COR-L47 (cell line): ENCODE measurements at places on chromosomes 12 and 14.
A peak's percentile ranks its signal among the peaks of the same experiment; 100 is the strongest.

DNA sequence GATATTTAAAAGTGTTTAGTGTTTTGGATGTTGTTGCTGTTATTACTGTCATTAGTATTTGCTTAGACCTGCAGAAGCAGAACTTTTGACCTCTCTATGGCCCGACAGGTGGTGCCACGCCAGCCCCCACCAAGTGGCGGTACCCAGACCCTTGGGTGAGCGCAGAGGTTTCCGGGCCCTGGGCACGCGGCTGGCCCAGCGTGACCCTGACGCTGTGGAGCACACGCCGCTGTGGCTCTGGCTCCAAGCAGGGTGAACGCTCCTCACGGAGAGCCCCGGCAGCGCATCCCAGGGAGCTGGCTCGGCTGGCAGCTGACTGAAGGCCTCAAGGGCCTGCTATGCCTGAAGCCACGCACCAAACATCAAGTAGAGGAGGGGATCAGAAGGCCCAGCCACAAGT, 22.6 kb downstream of the SLC25A47 start:
- DNase-seq, result no peak

- DNase-seq, result no peak
Measured at GRCh38 chr12:39393890-39394289, 49.0 kb downstream of the KIF21A start.

GRCh38 chr12:77167801-77168200, 102.4 kb upstream of the E2F7 start:
- DNase-seq, result no peak

GRCh38 chr12:124625867-124626675, 58.7 kb upstream of the NCOR2 start:
- no peak for DNase-seq

DNA sequence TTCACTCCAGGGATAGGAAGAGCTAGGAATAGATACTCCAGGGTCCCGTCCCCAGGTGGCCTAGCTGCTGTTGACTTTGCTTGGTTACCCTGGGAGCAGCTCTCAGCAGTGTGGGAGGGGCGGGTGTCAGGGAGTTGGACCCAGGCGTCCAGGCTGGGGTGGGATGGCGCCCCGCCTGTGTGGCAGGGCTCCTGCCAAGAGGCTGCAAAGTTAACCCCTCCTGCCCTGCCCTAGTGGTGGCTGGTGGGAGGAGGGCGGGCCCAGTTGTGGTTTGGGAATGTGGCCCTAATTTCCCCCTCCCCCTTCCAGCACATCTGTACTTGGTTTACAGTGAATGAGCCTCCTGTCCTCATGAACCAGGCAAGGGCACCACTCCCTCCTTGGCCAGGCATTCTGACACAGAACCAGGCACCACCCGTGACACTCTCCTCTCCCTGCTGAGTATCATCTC, 1.7 kb upstream of the RARG start:
- DNase-seq, result no peak

DNA sequence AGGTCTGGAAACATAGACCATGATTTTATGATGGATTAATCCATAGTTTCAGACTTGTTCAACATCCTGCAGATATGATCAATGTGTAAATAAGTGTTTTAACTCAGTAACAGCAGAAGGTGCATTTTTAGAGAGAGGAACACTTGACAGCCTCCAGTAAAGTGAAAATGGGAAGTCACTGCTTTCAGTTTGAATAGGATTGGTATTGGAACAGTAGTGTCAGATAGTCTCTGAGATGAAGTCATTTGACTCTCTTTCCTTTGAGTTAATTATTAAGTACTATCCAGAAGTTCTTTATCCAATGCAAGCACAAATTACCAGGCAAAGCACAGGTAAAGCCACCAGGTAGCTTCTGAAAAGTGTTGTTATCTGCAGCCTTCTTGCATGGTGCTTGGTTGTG, 14.5 kb upstream of the NAV3 start:
- no peak for DNase-seq

- DNase-seq, result no peak
Measured at GRCh38 chr12:31756977-31757420, 28.2 kb upstream of the AMN1 start.

GRCh38 chr14:94129111-94129757, at the start of gene IFI27L2:
Gene IFI27L2, minus strand, starts transcription at chr14:94129604. Its CDS starts 40 bp downstream, at chr14:94129564.
- DNase-seq, result peak; percentile 72

DNA sequence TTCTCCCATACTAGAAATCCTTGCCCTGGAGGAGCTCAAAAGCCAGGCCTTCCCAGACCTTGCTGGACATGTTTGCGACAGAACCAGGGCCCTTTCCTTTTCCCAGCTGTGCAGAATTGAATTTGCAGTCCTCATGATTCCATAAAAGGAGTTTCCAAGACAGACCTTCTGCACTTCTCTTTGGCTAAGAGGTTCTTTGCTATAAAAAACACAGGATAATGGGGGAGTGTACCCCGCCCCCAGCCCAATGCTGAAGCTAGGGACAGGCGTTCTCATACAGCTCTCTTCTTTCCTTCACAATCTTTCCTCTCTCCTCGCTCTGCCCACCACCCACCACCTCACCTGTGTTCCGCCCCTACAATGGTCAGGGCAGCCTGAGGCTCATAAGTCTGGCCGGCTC, 172.3 kb upstream of the FKBP4 start:
- DNase-seq, result no peak

DNA sequence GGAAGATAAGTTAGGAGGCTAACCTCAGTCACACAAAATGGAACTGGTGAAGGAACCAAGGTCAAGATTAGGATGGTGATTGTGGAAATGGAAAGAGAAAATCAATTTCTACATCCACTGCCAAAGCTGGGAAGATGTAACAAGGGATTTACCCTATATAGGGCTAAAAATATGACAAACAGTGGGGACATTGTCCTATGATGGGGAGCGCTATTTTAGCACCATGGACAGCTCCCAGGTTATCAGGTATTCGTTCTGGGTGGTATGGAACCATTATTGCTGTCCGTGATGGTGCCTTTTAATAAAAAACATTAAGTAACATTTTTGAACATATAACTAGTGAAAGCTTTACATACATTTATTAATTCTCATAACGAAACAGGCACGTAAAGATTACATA, 124.0 kb downstream of the NDUFA12 start:
- no peak for DNase-seq

GRCh38 chr12:78419513-78419912, 445.1 kb upstream of the SYT1 start:
- DNase-seq, result no peak

- no peak for DNase-seq
Measured at GRCh38 chr12:46574847-46575246, 202.3 kb upstream of the SLC38A2 start.

GRCh38 chr12:12626471-12626870, 14.8 kb downstream of the CREBL2 start:
- DNase-seq, result no peak

DNA sequence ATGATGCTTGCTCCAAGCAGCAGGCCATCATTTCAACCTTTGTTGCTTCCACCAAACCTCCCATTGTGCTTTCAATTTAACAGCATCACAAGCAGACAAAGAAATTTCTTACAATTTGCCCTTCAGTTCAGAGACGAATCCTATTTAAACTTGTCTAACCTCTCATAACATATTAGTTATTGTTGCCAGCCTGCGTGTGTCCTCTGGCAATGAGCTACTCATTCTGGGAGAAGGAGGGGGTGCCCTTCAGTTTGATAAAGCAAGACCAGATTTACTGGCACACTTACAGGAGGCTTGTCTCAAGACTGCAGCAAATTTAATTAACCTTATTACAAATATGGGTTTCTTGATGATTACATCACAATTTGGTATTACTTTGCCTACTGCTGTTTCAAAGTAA, 203.6 kb upstream of the SOX5 start:
- DNase-seq, result no peak

DNA sequence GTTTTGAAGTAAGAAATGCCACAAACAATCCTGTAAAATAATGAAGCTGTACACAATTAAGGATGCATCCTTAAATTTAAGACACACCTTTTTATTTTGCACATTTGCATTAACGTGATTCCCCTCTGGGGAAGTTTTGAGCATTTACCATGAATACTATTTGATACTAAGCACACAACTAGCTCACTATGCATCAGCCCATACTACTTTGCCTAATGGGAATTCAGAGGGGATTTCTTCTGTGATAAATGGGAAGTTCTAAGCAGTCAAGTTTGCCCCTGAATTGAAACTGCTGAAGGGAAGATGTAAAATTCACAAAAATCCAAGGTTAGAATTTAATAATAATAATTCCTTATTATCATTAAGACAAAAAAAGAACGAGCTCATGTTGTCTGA, 27.4 kb downstream of the SINHCAF start:
- no peak for DNase-seq

DNA sequence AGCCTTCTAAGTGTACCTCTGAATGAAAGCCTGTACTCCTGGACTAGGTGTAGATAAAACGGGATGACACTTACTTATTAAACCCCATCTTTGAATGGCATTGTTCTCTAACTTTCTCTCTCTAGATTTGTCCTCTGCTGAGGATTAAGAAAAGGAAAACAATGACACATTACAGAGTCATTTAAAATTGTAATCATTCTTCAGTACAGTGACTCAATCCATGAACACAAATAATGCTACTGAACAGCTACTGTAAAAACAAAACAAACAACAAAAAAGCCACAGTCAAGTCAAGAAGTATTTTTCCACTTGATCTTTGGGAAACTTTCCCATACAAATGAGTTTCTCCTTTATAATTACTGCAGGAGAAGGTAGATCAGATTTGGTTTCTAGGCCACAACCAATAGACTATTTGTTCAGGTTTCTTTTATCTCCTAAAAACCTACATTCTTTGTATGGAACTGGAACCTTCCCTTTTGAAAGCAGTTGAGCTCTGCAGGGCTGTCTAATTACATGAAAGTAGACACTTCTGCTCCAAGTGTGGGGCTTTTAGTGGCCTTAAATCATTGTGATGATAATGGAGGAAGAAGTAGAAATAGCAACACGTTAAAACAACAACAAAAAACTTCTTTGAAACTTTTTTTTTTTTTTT, 219.1 kb downstream of the ESR2 start:
- DNase-seq, result no peak
